Neural crest cell (in vitro differentiated cells): ENCODE measurements at places on chromosomes 1 and 21. TPM values are rescaled to one million over a fixed set of nuclear protein-coding genes. Genes with fewer than 3 reads are reported as not detected.

- DNase-seq: no peak
Measured at GRCh38 chr1:58931756-58932155, 147.9 kb upstream of the JUN start.

SSX2IP gene
- total RNA-seq: 23.3 and 24.4 TPM in 2 replicates

- DNase-seq: no peak
Measured at GRCh38 chr1:222090103-222090502, 348.2 kb upstream of the DUSP10 start.

DNA sequence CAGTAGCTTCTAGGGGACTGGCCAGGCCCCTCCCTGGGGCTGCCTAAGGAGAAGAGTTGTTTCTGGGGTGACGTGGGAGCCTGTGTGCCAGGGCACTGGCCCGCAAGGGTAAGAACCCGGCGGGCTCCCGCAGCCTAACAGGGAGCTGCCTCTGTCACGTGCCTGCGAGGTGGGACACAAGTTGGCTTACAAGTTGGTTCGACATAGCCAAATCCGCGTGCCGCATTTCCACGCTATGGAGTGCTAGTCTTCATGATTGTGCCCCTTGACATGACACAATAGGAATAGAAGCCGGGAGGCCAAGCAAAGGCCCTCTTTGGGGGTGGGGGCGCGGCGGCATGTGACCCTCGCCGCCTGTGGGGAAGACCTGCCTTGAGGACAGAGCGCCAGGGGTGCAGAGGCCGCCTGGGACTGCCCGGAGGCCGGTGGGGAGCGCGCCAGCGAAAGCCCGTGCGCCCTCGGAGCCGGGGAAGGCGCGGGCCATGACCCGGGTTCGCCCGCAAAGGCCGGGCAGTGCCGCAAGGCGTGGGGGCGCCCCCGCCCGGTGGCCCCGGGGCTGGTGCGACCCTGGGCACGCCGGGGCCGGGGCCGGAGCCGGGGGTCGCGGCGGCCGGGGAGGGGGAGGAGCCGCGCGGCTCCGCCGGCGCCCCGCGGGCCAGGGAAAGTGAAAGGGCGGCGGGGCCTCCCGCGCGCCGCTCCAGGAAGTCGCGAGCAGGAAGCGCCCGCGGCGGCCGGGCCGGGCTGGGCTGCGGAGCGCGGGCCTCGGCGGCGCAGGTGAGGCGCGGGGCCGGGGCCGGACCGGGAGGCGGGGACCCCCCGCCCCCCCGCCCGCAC is at the start of gene SLC37A1:
Gene SLC37A1 (plus strand): TSS at position 702 of the 834 bp plus-strand sequence. CDS start 4,603 bp downstream, outside the sequence.
- peak; percentile 25 for DNase-seq

OR14I1 gene
- total RNA-seq: not detected in 2 replicates
